Uterine smooth muscle cell (primary cell): ENCODE measurements at places on chromosomes 5 and 9. TPM values are rescaled to one million over a fixed set of nuclear protein-coding genes. Genes with fewer than 3 reads are reported as not detected.

SH3GL2 gene
- 0.33 and 0.50 TPM in 2 replicates for total RNA-seq

SMC5 gene
- 29.5 and 31.3 TPM in 2 replicates for total RNA-seq

ZNF367 gene
- total RNA-seq: 3.9 and 17.2 TPM in 2 replicates

RFESD gene
- total RNA-seq: 3.5 and 4.0 TPM in 2 replicates

PCDHB11 gene
- total RNA-seq: under 0.01 TPM in 1 of 2 replicates, not detected in the other
